ENCODE measurements at places on chromosomes 11 and 22. TPM values are rescaled to one million over a fixed set of nuclear protein-coding genes. Genes with fewer than 3 reads are reported as not detected.

Gene CCDC87
- not detected for total RNA-seq

Gene CCDC15
- total RNA-seq, result 1.1 TPM

Gene C2CD3
- total RNA-seq, result 20.2 TPM

GRCh38 chr11:68143310-68143689 lies 22.1 kb upstream of the CHKA start:
- no peak for DNase-seq

Gene USH1C
- total RNA-seq, result 0.19 TPM

Gene OR6T1
- not detected for total RNA-seq

GRCh38 chr11:111586388-111586831 lies 15.8 kb upstream of the SIK2 start:
- no peak for DNase-seq

Gene AGBL2
- total RNA-seq, result 1.7 TPM

DNA sequence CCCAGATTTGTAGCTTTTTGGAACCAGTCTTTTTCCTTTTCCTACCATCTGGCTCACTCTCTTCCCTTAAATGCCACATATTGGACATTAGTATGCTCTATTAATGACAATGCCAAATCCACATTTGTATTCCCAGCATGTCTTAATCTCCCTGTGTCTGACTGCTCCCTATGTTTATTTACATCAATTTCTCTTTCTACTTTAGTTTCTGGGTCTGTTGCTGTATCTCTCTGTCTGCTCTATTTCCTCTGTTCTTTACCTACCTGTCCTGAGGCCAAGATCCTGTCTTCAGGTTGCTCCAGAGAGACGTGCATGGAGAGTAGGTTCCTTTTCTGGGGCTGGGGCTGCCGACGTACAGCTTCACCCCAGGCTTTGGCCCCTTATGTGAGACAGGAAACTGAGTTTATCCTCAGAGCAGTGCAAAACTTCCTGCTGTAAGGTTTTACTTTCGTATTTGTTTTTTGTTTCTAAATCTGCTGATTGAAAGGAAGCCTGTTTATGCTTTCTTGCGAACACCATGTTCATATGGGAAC lies 25.6 kb downstream of the OR2AG2 start:
- no peak for DNase-seq

Gene P2RX3
- not detected for total RNA-seq

Gene PMM1
- 85.7 TPM for total RNA-seq

DNA sequence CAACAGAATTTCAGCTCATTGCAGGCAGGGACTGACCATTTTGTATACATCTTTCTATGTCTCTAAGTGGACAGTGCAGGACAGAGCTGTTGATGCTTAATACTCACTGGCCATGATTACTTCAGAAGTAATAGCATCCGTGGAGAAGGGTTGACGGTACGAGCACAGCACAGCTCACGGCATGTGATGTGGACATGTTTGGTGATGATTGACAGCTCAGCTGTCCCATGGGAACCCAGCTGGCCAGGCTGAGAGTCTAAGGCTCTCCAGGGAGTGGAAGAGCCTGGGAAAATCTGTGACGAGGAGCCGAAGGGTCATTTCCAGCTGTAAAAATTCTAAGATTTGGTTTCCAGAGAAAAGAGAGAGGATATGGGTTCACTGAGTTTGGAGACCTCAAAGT lies 198.2 kb downstream of the SNX19 start:
- DNase-seq, result no peak

Gene DNAJB7
- not detected for total RNA-seq

- DNase-seq, result no peak
These were observed 2.4 kb upstream of the PPFIBP2 start for GRCh38 chr11:7511401-7511800.

- no peak for DNase-seq
These were observed 388.1 kb upstream of the B3GAT1 start for GRCh38 chr11:134800130-134800529.

Gene RAB30
- 37.9 TPM for total RNA-seq

DNA sequence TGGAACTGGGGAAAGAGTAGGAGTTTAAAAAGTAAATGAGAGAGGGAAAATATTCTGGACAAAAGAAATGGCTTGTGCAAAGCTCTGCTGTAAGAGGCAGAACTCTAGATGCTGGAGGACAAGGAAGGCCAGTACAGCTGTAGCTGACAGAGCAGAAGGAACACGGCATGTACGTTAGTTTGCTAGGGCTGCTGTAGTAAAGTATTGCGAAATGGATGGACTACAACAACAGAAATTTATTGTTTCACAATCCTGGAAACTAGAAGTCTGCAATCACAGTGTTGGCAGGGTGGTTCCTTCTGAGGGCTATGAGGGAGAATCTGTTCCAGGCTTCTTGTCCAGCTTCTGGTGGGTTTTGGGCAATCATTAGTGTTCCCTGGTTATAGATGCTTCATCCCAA lies 454.4 kb downstream of the NTM start:
- no peak for DNase-seq

Gene GLYATL1
- total RNA-seq, result 0.69 TPM

- DNase-seq, result no peak
These were observed 5.1 kb downstream of the SYT12 start for GRCh38 chr11:67027943-67028542.

Gene CDK2AP2
- total RNA-seq, result 23.5 TPM

DNA sequence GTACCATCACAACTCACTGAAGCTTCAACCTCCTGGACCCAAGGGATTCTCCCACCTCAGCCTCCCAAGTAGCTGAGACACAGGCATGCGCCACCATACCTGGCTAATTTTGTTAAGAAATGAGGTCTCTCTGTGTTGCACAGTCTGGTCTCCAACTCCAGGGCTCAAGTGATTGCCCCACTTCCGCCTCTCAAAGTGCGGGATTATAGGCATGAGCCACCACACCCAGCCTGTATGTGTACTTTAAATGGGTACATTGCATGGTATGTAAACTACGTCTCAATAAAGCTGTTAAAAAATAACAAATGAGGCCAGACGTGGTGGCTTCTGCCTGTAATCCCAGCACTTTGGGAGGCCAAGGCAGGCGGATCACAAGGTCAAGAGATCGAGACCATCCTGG lies 36.2 kb upstream of the DDX6 start:
- no peak for DNase-seq

- DNase-seq, result no peak
These were observed 2.1 kb downstream of the USP28 start for GRCh38 chr11:113873236-113873626.

DNA sequence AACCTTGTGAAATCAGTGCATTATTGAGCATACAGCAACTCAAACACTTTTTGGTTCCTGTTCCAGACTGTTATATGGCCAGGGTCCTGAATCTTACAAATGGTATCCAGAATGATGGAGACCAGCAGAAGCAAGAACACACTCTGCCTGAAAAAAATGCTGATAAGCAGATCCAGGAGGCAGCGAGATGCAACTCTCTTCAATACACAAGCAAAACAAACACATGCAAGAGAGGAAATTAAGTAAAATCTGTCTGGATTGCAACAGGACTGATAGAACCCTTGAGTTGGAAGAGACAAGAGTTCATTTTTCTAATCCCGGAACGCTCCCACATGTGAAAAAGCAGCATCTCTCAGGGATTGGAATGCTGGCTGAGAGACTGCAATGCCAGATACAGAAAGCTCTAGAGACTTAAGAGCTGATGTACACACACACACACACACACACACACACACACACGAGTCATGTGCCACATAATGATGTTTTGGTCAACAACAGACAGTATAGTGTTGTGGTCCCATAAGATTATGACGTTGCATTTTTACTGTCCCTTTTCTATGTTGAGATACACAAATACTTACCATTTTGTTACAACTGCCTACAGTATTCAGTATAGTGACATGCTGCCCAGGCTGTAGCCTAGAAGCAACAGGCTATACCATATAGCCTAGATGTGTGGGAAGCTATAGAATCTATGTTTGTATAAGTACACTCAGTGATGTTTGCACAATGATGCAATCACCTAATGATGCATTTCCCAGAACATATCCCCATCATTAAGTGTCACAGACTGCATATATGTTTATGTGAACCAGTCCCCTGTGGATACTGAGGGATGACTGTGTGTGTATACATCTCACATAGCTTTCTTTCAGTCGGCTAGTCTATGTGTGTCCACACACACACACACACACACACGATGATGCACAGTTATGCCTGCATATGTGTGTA lies 406.6 kb downstream of the LARGE1 start:
- DNase-seq, result no peak
